Activated CD8-positive, alpha-beta T cell treated with anti-CD3 and anti-CD28 coated beads for 36 hours (primary cell): ENCODE measurements at places on chromosomes 6 and 20.

DNA sequence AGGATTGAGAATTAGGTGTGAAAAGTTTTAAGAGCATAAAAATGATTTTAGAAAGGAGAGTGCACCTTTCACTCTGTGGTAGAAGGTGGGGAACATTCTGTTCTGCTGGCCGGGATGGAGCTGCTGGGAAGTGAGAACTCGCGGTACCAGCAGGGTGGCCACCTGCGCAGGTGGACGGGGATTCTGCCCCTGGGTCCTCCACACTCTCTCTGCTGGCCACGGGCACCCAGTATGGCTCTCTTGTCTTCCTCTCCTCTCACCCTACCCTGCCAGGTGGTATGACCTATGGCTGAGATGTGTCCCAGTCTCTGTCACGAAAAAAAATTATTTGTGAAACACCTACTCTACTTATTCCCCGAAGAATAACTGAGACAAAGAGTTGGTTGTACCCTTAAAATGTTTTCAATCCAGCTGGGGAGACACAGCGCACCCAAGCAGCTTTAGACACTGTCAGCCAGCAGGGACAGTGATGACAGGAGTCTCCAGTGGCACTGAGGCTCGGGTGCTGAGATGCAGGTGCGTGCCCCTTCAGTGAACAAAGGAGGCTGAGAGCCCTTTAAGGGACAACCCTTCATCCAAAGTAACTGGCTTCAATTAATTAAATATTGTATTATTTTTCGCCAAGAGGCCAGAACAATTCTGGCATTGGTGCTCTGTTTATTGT is 195.4 kb downstream of the TBXT start:
- no peak overlapping the region for H3K4me3 ChIP-seq
- no peak for DNase-seq
- no peaks in the 10 kb centered on the region for H3K36me3 ChIP-seq
- no peak overlapping the region for H3K27ac ChIP-seq

DNA sequence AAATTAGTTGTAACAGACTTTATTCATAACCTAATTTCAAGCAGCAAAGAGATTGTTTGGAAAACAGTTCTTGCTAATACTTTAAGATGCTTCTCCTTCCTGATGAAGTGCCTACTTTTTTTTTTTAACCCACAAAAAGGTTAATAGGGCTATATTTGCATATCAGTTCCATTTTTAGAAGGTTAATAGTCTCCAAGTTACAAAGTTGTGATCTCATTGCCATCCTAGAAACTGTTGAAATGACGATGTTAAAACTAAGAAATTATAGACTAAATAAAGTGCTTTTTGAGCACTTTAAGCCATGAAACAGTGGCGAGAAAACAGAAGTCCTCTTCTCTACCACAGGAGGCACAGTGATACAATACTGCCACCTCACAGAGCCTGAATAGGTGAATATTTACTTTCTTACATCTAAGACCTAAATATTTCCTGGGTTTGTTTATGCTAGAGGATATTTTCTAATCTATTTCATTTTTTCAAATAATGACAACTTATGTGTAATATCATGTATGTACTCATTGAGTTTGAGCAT is 5.3 kb downstream of the RNF144B start:
- no peak for DNase-seq
- H3K27me3 ChIP-seq: no peaks in the 10 kb centered on the region
- peaks cover 35% of the 10 kb centered on the region for H3K4me1 ChIP-seq
- H3K36me3 ChIP-seq: no peaks in the 10 kb centered on the region
- no peak overlapping the region for H3K27ac ChIP-seq

DNA sequence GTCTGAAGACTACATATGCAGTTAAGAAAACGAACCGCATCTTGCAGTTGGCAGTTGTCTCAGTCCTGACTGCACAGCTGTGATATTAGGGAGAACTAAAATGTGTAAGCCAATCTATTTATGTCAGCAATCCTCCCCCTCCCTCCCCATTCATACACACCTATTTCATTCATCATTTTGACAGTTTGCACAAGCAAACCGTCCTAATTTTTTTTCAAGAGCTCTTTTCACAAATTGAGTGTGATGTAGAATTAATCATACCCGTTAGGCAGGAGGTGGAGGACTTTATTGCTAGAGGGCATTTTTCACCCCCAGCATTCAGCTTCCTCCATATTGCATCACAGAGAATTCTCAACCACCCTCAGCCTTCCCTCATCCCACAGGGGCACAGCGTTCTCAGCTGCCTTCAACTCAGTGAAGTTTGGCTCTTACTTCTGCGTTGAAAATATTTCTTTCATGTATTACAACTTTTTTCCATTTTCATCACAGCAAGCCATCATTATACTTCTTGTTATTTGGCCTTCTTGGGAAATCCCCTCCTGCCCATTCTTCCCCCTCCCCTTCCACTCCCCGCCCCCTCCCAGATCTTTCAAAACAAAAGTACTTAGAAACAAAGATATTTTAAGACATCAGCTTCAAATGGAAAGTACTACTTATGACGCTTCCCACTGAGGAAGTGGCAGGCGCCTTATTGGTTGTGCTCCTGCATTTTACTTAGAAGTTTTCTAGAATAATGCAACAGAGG is 37.5 kb downstream of the NOX3 start:
- H3K4me1 ChIP-seq: peaks cover 46% of the 10 kb centered on the region
- H3K27me3 ChIP-seq: no peaks in the 10 kb centered on the region
- DNase-seq: peak; percentile 86
- peak overlapping the region; percentile 68 for H3K4me3 ChIP-seq

- H3K36me3 ChIP-seq: peaks cover 45% of the 10 kb centered on the region
- H3K4me1 ChIP-seq: peaks cover 3% of the 10 kb centered on the region
- H3K27me3 ChIP-seq: no peaks in the 10 kb centered on the region
Measured at GRCh38 chr6:136831873-136832562, 9.6 kb downstream of the PEX7 start.
